CD4-positive, alpha-beta T cell treated with Interleukin-4 for 4 hours (primary cell): ENCODE measurements at places on chromosomes 2 and 18.

DNA sequence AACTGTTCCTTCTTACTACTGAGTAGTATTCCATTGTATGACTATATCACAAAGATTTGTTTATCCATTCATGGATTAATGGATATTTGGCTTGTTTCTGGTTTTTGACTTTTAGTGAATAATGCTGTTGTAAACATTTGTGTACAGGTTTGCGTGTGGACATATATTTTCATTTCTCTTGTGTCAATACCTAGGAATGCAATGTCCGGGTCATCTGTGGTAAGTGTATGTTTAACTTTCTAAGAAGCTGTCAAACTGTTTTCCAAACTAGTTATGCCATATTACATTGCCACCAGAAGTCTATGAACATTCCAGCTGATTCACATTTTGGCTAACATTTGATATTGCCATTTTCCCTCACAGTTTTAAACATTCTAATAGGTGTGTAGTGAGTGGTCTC, 29.1 kb upstream of the SLC16A14 start:
- DNase-seq = no peak

GRCh38 chr2:148251993-148252392, 231.1 kb downstream of the MBD5 start:
- DNase-seq = no peak

- no peak for DNase-seq
Measured at GRCh38 chr18:58254873-58255511, 211.0 kb downstream of the NEDD4L start.

DNA sequence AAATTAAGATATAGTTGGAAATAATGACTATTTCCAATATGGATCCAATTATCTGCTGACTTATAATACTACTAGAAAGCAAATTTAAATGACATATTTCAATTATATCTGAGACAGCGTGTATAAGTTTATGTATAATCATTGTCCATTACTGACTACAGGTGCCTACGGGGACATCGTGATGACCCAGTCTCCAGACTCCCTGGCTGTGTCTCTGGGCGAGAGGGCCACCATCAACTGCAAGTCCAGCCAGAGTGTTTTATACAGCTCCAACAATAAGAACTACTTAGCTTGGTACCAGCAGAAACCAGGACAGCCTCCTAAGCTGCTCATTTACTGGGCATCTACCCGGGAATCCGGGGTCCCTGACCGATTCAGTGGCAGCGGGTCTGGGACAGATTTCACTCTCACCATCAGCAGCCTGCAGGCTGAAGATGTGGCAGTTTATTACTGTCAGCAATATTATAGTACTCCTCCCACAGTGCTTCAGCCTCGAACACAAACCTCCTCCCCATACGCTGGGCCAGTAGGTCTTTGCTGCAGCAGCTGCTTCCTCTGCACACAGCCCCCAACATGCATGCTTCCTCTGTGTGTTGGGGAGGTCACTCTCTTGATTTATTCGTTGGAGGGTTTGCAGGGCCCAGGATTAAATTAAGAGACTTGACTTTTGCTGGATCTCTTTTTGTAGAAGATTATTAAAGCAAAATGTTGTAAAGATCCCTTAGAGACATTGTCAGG, 194.4 kb downstream of the RPIA start:
- DNase-seq = no peak

DNA sequence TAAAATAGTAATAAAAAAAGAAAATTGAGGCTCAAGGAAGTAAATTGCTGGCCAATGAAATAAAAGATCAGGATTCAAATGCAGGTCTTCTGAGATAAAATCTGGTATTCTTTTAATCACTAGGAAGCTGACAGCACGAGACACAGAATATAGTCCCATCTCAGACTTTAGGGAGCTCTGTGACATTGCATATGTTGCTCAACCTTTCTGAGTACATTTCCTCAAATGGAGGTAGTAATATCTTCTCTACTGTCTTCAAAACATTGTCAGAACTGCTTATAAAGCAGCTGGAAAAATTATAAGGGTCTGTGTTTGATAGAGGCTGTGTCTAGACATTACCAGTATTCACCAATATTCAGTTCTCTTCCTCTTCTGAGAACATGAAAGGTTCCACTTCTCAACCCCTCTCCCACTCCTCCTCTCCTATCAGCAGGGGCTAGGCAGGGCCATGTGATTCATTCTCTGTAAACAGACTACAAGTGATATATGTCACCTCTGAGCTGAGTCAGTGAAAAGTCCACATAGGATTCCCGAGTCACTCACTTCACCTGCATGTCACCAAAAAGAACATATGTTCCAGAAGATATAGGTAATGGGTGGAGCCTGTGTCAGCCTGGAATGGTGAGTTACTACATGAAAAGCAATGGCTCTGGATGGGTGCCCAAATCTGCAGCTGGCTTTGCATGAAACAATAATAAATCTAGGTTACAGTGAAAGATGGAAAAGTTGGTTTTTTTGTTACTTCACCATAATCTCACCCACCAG, 7.1 kb downstream of the KCNE4 start:
- DNase-seq = no peak

DNA sequence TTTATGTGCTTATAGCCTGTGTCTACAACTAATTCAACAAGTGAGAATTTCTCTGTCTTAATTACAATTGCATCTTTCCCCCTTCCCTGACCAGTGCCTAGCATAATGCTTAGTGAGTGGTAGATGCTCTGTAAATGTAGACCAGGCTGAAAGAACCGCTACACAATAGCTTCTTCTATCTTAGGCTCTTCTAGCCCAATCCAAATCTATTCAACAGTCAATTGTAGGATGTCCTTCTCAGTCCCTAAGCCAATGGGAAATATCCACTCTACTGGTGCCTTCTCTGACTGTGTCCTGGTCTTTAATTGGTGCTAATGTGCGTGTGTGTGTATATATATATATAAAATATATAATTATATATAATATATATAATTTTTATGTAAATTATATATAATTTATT, 34.1 kb upstream of the GCC2 start:
- no peak for DNase-seq

GRCh38 chr18:37364237-37364636, 201.4 kb downstream of the CELF4 start:
- DNase-seq = no peak

- DNase-seq = peak; percentile 23
Measured at GRCh38 chr2:206275312-206276055, 1.0 kb downstream of the ZDBF2 start.

GRCh38 chr2:7539760-7540159, 622.5 kb downstream of the RNF144A start:
- no peak for DNase-seq

- no peak for DNase-seq
Measured at GRCh38 chr2:241974851-241975592, 105.5 kb downstream of the RTP5 start.

DNA sequence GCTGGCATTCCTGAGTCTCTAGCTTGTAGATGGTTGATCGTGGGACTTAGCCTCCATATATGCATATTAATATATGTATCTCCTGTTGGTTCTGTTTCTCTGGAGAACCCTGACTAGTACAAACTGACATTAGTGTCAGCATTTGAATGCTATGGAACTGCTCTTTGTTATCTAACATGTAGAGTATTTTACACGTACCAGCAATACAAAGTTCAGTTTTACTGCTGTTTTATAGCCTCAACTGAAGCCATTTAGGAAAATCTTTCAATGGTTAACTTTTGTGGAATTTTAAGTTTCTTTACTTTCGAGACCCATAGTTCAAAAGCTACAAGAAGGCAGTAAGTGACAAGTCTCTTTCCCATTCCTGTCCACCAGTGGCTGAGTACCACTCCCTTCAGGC, 418.4 kb downstream of the NUP35 start:
- DNase-seq = no peak

DNA sequence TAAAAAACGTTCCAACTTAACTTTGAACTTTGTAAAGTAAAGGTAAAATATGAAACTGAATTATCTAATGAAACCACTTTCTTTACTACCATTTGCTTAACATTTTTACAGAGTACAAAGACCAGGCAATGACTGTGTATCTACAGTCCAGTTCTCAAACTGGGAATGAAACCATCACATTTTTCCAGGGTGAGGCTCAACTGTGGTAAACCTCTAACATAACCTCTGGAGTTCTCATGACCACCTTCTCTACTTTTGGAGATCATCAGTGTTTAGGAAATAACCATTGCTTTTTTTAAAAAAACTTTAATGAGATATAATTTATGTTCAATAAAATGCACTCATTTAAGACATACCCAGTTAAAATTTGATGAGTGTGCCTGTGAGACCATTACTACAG, 223.5 kb downstream of the RNF152 start:
- no peak for DNase-seq

DNA sequence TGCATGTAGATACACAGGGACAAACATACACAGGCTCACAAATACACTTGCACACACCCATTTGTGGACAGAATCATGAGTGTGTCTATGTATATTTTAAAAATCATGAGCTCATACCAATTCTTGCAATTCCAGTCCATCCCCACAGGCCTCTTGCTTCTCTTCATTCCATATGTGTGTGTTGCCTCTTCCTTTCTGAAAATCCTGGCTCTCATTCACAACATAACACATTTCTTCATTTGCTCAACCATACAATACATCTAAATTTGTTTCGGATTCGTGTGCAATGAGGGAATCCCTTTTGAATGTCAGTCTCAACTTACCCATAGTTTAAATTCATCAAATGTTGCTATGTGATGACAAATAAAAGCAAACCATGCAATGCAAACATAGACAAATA, 51.4 kb downstream of the GNAL start:
- no peak for DNase-seq

- DNase-seq = no peak
Measured at GRCh38 chr2:119910566-119910965, 102.3 kb upstream of the EPB41L5 start.

GRCh38 chr2:240803191-240803590, 16.8 kb downstream of the KIF1A start:
- DNase-seq = no peak

- DNase-seq = no peak
Measured at GRCh38 chr2:196187898-196188458, 16.6 kb upstream of the STK17B start.

DNA sequence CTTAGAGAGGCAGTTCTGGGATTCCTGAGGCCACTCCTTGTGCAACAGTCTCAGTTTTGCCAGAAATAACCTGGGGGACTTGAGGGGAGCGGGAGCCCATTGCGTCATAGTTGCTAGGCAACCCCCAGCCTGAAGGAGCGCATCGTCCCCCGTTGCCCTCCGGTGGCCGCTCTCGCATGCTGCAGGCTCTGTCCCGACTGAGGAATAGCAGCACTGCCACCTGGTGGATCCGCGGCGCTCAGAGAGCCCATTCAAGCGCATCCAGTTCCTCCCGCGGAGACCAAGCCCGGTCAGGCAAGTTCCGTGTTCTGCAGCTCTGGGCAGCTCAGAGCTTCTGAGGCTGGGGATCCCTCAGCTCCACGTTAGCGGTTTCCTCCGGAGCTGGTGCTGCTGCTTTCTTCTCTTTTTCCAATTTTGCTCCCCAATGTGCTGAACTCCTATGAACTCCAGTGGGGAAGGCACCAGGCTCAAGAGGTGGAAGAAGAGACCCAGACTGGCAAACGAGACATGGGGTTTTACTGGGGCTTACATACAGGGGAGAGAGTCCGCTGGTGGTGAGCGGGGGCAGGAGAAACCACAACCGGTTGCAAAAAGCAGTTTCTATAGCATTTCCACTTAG, 15.1 kb downstream of the SLC4A3 start:
- peak; percentile 82 for DNase-seq
